ENCODE measurements at places on chromosomes 7 and 10. TPM values are rescaled to one million over a fixed set of nuclear protein-coding genes. Genes with fewer than 3 reads are reported as not detected.

The USP6NL gene
- total RNA-seq, result 59.7 TPM

The HOXA9 gene
- total RNA-seq, result not detected

The KCND2 gene
- not detected for total RNA-seq

The CYP3A5 gene
- not detected for total RNA-seq

The PAX4 gene
- total RNA-seq, result not detected

The RNF32 gene
- total RNA-seq, result 3.6 TPM

The SPDYE8 gene
- not detected for total RNA-seq

The SPDYE3 gene
- not detected for total RNA-seq

The SPDYE11 gene
- total RNA-seq, result not detected

DNA sequence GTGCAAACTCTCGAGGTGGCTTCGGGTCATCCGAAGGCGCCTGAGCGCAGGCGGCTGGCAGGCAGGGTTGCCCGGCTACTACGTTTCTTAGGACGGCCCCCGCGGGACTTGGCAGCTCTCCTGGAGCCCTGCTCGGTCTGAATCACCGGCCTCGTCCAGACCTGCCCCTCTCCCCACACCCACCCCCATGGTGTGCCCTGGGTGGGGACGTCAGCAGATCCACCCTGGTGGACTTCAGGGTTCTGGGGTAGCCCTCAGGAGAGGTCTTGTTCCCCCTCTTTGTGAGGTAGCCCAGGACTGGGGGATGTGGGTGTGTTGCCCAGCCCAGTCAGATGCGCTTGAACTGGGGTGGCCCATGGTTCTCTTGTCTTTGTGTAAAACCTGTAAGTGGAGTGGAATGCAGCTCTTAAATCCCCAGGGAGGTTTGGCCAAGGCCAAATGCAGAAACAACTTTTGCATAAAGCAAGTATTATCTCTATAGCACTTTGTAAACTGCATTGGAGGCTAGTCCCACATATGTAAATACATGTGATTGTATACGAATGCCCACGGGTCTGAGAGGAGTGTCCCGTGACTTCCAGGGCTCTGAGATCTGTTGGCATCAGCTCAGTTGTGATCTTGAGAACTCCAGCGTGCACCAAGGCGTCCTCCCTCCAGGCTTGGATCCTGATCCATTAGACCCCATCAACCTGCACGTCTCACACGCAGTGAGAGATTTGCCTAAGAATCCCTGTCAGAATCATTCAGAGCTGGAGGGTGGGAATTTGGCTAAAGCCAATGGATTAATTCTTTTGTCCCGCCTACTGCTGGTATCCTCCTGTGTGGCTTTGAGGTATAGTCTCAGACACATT, 1.8 kb downstream of the PFKFB3 start:
- DNase-seq, result peak; percentile 45

- no peak for DNase-seq
Measured at GRCh38 chr7:38600741-38601140, 30.4 kb downstream of the AMPH start.

DNA sequence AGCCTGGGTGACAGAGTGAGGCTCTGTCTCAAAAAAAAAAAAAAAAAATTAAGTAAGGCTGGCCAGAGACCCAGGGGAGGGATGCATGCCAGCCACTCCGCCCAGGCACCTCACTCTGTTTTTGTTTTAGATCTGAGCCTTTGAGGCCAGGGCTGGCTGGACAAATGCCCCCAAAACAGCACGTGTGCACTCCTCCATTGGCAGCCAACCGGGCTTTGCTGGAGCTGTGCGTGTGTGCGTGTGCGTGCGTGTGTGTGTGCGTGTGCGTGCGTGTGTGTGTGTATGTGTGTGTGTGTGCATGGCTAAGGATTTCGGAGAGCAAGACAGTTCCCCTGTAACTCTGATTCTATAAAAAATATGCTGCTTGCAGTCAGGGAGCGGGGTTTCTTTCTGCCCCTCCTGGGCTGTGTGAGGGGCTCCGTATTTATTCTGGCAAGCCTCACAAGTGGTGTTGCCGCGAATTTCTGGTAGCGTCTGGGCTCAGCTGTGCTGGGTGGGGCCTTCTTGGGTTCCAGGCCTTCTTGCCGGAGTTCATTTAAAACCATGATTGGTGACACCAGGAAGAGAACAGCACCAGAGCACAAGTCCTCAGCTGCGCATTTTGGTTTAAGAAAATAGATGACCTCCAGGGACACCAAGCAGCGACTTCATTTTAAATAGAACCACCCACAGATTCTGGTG, 28.1 kb upstream of the UNCX start:
- DNase-seq, result no peak

- no peak for DNase-seq
Measured at GRCh38 chr10:86372784-86373239, 6.2 kb upstream of the GRID1 start.

DNA sequence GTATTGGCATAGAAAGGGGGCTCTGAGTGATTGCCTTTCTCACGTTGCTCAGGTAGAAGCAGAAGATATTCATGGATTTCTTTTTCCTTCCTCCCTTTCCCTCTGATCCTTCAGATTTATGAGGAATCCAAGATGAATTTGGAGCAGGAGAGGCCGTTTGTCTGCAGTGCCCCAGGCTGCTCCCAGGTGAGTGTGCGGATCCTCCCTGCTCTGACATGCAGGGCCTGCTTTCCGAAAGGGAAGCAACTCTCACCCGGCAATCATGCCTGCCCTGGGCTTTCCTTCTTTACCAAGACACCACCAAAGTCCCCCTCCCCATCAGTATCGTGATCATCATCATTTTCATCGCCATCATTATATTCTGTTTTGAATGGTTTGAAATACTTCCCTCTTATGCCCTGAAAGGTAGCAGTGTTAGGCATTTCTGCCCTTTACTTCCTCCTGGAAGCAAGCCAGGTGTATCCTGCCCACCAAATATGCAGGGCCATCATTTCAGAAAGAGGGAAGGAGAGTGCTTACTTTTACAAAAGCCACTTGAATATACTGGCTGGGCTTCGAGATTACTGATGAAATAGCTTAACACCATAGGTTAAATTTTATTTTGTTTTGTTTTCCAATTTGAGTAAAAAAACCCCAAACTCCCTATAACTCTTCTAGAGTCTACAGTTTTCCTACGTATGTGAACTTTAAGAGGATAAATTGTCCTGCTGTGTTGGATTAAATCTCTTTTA, 75.9 kb downstream of the CREB5 start:
- no peak for DNase-seq

- peak; percentile 59 for DNase-seq
Measured at GRCh38 chr7:2242541-2243429, 759 bp downstream of the NUDT1 start.

- DNase-seq, result peak; percentile 90
Measured at GRCh38 chr7:93117852-93118530, at the start of gene SAMD9. Gene SAMD9, minus strand, starts transcription at chr7:93117979. Its CDS starts 11,882 bp downstream, at chr7:93106097.

DNA sequence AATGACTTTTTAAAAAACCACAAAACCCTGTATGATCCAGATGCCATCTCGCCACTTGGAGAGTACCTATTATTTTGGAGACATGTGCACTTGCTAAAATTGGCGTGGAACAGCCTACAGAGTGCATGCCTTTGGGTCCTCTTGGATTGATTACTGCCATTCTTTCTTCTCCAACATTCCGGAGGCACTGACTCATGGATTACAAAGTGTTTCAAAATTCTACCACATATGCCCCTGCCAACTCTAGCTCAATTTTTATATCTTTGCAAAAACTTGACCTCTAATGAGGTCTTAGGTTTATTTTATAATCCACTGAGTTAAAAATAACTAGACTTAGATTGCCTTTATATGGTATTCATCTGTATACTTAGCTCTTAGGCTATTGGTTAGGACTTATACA, 55.8 kb upstream of the KIF5B start:
- no peak for DNase-seq

DNA sequence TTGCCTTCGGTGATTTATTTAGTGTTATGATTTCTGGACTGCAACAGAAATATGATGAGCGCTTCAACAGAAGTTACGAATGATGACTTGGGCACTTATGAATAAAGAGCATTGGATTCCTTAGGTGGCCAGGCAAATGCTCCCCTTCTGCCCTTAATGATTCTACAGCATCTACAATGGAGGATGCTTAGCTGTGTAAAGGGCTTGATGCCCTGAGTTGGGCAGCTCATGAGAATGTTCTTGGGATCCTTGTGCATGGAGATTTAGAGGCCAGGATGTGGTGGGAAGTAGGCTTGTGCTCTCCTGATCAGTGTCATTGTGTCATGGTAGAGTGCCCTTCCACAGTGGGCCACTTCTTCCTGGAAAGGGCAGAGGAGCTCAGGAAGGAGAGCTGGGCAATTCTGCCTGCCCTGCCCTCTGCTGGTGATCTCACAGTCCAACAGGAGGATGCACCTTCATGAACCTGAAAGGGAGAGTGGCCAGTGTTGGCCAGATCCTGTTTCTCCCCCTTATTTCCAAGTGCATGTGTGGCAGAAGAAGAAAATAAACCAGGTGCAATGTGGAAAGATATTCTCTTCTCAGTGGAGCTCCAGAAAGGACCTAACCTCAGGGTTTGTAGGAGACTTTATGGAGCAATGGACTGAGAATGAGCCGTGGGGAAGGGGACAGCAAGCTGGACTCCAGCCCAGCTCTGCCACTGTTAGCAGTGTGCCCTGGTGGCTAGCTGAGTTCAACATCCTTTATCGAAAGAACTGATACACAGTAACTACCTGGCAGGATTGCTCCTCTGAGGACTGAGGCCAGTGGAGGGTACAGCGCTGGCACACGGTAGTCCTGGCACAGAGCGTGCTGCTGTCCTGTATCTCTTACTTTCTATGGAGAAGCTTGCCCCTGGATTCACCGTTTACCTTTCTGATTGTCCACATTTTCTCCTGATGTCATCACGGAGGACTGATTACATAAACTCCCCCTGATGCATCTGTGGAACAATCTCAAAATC, 182.9 kb downstream of the BMPER start:
- no peak for DNase-seq

DNA sequence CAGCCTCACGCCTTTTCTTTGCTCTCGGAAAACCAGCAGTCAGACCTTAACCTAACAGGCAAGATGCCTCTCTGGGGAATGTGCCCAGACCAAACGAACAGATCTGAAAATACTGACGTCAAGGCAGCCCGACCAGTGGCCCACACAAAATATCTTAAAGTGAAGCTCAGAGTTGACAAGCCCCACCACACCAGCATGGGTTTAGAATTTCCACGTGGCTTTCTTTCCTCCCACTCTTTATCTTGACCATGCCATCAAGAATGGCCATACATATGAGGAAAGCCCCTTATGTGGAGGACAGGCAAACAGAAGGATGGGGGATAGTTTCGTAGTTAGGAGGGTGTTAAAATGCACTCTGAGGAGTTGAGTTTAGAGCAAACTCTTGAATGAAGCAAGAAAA, 89.8 kb downstream of the MRPL32 start:
- no peak for DNase-seq

DNA sequence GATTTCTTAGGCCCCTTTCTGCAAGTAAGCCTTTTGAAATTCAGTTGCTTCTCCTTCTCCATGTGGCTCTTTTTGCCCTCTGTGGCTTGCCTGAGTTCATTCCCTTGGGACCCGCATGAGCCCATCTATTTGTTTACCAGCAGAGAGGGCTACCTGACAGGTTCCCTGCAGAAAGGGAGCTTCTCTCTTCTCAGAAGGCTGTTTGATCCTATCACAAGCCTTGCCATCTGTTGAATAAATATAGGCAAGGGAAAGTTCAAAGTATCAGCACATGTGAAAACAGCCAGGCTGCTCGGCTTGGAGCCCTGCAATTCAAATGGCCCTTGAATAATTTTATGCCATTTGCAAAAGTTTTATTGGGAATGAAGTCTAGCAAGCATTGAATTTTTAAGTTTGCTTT, 720.2 kb upstream of the FZD8 start:
- no peak for DNase-seq

- no peak for DNase-seq
Measured at GRCh38 chr10:100009283-100009792, 409 bp downstream of the DNMBP start.

DNA sequence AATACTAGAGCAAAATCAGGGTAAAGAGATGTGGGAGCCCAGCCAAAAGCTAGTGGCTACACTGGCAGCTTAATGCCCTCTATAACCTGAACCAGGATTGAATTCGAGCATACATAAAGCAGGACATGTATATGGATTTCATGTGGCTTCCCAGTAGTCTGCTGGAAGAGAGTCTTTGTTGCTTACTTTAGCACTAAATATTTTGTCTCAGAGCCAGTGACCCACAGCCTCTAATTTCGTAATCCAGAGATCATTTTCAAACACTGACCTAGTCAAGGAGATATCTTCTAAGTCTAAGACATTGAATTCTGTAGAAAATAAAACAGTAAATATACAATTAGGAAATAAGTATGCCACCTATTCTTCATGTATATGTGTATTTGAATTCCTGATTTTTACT, 64.2 kb upstream of the GNAI1 start:
- DNase-seq, result no peak

DNA sequence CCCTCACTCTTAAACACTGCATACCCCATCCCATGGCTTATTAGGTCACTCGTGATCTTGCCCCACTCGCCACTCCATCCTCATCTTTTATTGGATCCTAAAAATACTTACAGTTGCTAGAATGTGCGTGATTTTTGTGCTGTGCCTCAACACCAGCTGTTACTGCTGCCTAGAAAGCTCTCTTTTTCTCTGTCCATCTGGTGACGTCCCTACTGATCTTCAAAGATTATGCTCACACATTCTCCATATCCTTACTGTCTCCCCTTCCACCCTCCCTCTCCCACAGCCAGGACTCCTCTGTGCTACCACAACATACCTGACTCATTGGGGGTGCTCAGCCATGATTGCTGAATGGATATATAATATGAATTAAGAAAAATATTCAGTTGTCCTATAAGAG, 42.0 kb downstream of the CDK6 start:
- no peak for DNase-seq

GRCh38 chr10:44995581-44995913, 5.2 kb upstream of the ZNF22 start:
- DNase-seq, result no peak

DNA sequence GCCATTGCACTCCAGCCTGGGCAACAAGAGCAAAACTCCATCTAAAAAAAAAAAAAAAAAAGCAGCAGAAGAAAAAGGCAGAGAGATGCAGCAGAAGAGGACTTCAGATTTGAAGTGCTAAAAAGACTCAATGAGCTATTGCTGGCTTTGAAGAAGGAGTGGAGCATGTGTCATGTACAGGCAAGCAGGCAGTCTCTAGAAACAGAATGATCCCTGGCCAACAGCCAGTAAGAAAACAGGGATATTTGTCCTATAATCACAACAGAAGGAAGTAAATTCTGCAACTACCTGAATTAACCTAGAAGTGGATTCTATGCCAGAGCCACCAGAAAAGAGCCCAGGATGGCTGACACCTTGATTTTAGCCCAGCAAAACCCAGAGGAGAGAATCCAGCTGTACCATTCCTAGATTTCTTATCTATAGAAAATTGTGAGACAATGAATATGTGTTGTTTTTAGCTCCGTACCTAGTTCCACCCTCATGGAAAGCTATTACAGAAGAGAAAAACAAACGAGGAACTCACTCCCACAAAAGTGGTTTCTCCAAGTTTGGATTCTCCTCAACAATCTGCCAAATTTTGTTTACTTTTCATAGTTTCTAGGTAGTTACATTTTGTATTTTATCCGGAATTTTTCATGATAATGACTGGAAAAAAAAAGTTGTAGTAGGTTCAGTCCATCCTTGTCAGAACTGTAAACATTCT, 198.2 kb upstream of the GNAI1 start:
- no peak for DNase-seq

GRCh38 chr7:78073609-78074382, 275.2 kb downstream of the PHTF2 start:
- no peak for DNase-seq

GRCh38 chr7:83486536-83486935, 162.4 kb downstream of the SEMA3E start:
- DNase-seq, result no peak

GRCh38 chr7:4281231-4281993, 400.7 kb upstream of the FOXK1 start:
- no peak for DNase-seq
